Activated naive CD4-positive, alpha-beta T cell (primary cell): ENCODE measurements at places on chromosomes 2 and 18.

- no peak for DNase-seq
Observed at GRCh38 chr18:72878143-72878542, 10.4 kb upstream of the NETO1 start.

- DNase-seq = no peak
Observed at GRCh38 chr2:37324536-37324785, 172 bp downstream of the PRKD3 start.

DNA sequence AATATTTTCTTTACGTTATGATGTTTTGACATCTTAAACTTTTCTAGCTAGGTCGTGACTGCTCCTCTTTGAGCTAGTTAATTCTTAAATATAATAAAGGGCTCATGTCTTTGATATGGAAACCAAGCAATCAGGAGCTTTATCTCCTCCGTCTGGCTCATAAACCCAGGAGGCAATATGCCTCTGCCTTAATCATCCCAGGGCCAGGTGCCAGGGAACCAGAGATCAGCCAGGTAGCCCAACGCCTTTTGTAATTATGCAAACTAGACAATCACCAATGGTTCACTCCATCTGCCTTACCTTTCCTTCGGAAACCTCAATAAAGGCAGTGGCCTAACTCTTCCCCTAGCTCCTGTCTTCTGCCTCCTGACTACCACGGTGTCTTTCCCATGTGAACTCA lies 213.7 kb downstream of the KCNJ3 start:
- no peak for DNase-seq

DNA sequence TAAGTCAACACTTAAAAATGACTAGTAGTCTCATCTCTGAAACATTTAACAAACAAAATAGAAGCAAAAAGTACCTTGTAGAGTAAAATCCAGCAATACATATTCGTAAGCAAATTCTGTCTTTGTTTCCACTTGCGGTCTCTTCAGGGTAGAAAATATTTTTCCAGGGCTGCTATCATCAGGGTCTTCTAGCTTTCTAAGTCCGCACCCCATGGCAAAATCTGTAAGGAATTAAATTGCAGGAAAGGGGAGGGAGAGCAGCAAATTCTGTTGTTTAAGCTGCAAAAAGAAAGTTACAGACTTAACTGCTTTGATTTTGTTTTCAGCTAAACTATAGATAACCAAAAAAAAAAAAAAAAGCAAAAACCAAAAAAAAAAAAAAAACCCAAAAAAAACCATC lies at the start of gene RFTN2:
TSS of gene RFTN2 (minus strand) at position 342 of the 400 bp plus-strand sequence. CDS start at position 213, 129 bp downstream.
- DNase-seq = no peak

DNA sequence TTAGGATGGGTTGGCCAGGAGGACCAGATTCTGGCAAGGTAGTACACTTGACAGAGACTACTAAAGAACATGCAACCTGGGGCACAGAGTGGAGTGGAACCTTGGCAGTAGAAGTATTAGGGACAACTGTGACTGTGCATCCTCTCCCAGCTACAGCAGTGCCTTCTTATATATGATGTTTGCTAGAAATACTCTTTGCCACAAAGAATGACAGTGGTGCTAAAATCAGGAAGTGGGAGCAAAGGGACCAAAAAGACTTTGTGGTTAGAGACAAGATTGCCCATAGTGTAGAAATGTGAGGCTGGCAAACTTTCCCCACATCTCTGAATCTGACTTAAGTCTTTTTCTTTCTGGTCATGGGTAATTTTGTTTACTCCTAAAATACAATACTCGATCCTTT lies 9.4 kb upstream of the SLC38A11 start:
- DNase-seq = no peak

DNA sequence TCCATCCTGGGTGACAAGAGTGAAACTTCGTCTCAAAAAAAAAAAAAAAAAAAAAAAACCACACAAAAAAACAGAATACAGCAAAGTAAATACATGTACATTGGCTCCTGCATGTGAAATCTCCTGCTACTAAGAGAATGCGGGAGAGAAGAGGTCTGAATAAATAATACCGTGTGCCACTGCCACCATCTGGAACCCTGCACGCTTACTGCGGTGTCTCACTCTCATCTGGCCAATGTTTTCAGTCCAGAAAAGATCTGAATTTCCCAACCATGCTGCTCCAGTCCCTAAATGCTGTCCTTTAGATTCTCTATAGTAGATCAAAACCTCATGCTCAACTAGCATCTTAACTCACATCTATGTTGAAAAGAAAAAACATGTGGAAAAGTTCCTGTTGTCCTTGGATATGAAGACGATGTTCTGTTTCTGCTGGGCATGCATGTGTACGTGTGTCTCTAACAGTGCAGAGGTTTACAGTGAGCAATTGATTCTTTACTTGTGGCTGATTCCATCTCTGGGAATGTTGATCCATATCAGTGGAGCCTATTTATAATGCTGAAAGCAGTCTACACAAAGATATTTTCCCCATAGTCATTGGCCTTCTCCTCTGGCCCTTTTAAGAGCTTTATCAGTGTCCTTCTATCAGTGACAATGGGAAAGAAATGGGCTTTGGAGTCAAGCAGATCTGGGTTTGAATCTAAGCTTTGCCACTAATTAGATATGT lies 11.9 kb downstream of the STON1 start:
- no peak for DNase-seq

- DNase-seq = no peak
Observed at GRCh38 chr2:42009657-42010580, 37.9 kb upstream of the PKDCC start.

GRCh38 chr2:168790226-168790902 lies 12.1 kb upstream of the NOSTRIN start:
- no peak for DNase-seq

GRCh38 chr2:12236136-12236844 lies 480.4 kb upstream of the TRIB2 start:
- no peak for DNase-seq

GRCh38 chr2:151161821-151162551 lies 99.7 kb downstream of the RBM43 start:
- no peak for DNase-seq
